COLO829 (cell line): ENCODE measurements at places on chromosomes 2 and 18.

DNA sequence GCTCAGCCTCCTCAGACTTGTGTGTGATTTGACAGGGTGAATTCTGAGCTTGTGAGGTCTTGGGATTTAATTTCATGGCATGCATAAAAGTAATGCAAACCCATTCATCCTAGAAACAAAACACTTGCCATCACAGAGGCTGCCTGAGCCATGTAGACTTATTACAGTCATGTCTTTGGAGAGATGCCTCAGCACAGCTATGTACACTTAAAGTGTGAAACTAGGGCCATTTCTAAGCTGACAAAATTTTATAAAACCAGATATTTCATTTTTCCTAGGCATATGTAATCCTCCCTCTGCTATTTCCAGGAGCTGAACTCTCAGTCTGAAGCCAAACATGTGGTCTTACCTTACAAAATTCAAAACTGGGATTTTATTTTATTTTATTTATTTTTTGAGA lies 322.2 kb upstream of the SPHKAP start:
- DNase-seq, result no peak

DNA sequence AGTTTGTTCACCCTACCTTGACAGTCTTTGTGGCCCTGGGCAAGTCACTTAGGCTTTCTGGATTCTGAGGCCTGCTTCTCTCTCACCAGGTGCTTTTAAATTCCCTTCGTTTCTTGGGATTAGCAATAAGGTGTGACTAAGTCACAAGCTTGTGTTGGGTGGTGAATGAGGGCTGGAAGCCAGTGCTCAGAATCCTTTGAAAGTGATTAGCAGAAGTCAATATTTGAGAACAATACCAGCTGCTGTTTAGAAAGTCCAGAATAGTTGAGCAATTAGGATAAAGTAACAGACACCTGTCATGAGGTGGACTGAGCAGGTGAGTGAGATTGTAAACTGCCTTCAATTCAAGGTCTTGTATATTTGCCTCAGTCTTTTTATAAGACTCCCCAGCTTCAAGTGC lies 19.3 kb upstream of the MGAT5 start:
- no peak for DNase-seq

GRCh38 chr2:133608291-133608690 lies 40.0 kb upstream of the NCKAP5 start:
- no peak for DNase-seq

GRCh38 chr2:234050455-234051135 lies at the start of gene SPP2:
TSS of gene SPP2 (plus strand) at chr2:234050702. CDS start at chr2:234050787, 85 bp downstream.
- no peak for DNase-seq

DNA sequence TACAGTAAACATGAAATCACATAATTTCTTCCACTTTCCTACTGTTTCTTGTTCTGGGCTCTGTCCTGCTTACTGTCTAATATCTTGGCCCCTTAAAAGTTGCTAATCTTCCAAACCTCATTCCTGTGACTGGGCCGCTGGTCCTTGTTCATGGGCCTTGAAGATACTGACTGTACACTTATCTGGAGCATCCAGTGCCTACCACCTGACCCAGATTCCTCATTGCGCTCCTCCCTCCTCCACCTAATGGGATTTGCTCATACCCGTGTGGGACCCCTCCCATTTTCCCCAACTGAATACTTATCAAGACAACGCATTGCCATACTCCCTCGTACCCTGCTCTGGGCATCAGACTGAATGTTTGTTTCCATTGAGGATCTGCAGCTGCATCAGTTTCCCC lies 6.1 kb upstream of the IL37 start:
- DNase-seq, result no peak

- DNase-seq, result no peak
Measured at GRCh38 chr2:47274054-47274782, 119.1 kb upstream of the STPG4 start.

- peak; percentile 28 for DNase-seq
Measured at GRCh38 chr2:120520929-120521912, 175.3 kb downstream of the INHBB start.

DNA sequence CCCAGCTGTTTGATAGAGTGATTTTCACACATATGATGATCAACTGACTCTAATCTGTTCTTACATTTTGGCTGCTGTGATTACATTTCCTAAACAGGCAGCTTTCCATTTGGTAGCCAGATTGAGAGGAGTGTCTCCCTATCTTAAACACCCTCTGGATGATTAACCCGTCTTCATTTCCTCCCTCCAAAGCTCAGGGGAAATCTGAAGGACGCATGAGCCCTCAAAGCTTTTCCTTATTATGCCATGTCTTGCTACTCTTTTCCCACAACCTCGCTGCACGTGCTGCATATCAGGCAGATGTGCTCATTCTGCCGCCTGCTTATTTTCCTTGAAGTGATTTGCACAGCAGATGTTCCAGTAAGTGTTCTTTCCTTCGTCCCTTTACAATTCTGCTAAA lies 837.4 kb downstream of the LRRTM4 start:
- no peak for DNase-seq

DNA sequence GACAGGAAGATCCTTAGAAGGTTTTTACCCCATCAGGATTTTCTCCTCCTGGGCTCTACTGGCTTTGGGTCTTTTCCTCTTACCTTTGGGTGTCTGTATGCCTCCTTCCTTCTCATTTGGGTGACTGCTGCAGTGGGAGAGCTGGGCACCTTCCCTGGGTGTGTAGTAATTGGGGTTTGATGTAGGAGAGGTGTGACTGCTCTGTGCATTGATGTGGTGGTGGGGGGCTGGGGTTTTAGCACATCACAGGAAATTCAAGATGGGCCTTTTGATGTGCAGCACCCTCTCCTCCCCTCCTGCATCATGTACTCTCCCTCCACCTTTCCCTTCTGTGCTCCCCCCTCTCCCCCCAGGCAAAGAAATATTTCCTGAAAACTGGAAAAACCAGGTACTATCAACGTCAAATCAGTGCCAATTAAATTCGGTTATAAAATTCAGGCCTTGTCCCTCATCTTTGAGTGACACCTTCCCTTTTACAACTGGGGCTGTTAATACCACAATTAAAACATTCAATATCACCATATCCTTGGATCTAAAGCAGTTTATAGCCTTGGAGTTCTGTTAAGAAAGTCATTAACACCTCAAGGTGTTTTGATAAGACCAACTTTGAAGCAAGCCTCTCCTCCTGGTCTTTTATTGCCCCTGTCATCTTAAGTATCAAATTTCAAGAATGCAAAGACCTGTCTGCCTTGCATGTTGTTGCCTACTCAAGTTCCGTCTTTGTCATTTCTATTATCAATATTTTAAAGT lies 23.3 kb downstream of the EDAR start:
- no peak for DNase-seq

- no peak for DNase-seq
Measured at GRCh38 chr2:64753399-64753798, 99.7 kb upstream of the SERTAD2 start.

DNA sequence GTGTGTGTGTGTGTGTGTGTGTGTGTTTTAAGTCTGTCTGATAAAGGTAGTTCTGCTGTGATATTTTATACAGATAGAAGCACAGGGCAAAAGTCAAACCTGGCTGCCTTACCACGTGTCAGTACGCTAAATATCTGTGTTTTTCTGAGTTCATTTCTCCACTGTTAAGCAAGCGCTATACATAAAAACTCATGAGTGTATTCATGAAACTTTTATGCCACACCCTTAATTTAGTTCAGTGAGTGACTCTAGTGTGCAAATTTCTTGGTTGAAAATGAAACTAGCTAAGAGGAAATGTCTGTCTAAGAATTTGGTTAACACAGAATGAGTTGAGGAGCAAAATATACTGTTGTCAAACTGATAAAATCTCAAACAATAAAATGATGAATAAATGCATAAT lies 11.2 kb downstream of the CASP10 start:
- no peak for DNase-seq

DNA sequence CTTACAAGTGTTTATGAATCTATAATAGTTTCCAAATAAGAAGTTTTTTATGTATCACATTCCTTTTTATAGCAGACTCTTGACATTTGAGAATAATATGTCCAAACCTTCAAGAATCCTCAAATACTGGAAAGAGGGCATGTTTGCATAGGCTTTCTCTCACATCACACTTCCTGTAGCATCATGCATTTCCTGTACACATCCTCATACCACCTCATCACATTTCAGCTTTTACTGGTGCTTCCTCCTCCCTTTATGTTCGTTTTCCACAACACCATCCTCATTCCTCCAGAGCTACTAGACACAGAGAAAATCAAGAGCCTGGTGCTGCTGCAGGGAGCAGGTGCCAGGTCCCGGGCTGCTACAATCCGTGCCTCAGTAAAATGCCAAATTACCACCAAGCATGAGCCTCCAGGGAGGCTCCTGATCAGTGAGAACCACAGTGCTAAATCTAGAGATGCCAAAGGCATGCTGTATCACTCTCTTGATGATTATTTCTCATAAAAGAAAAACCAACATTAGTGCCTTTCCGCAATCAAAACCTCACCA lies 137.7 kb upstream of the CYP1B1 start:
- DNase-seq, result no peak

GRCh38 chr2:147236601-147237000 lies 608.2 kb upstream of the ACVR2A start:
- DNase-seq, result no peak

DNA sequence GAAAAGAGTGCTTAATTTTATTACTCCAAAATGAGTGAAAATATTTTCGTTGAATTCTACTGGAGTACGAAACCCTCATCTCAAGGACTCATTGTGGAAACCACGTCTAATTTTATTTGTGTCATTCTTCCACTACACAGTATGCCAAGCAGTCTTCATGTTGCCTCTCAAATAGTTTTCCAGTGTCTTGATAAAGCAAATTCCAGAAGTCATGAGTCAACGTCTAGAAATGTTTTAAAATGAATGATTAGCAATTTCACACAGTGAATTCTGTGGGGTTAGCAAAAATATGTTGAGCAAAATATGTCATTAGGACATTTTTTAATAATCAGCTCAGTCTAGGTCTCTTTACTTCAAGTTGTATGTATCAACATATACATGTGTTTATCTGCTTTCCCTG lies 865.5 kb downstream of the DSC3 start:
- DNase-seq, result peak; percentile 1

GRCh38 chr2:190849774-190850173 lies 30.8 kb upstream of the GLS start:
- no peak for DNase-seq

GRCh38 chr2:205543937-205544702 lies 138.2 kb upstream of the NRP2 start:
- DNase-seq, result no peak

- no peak for DNase-seq
Measured at GRCh38 chr2:164937864-164938401, 17.4 kb downstream of the SLC38A11 start.
